HuH-7 (cell line): ENCODE measurements at places on chromosomes 2 and 18.

DNA sequence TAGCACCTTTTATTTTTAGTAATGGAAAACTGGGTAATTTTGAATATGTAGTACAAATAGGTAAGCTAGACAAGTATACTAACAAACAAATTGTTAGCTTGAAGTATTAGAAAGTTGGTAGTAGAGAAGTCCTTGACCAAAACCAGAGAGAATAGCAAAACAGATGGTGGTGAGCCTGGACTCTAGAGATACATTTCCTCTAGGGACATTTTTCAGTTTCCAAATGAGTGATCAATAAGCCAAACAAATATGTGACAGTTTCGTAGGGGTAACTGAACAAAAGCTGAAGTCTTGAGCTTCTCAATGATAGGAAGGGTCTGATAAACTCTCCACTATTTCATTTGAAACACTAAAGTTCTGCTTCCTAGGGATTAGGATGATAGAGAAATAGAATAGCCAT lies 692.0 kb upstream of the FAM98A start:
- no peak for DNase-seq

DNA sequence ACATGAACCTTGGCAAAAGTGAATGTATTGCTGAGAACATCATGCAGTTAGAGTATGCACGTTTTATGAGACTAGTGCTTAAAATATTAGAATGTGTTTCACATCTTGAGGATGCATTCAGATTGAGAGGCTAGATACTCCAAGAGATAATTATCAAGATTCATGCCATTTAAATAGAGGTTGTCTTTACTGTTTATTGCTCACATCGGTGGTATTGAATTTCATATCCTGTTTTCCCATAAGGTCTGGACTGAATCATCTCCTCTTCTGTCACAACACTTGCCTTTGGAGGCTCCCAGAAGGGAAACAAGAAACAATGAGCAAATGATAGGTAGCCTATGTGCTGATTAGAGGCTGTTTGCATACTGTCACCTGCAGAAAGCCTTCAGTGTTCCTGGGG lies 83.8 kb downstream of the CLHC1 start:
- DNase-seq = no peak

GRCh38 chr2:236136538-236136937 lies 31.6 kb downstream of the GBX2 start:
- DNase-seq = no peak

DNA sequence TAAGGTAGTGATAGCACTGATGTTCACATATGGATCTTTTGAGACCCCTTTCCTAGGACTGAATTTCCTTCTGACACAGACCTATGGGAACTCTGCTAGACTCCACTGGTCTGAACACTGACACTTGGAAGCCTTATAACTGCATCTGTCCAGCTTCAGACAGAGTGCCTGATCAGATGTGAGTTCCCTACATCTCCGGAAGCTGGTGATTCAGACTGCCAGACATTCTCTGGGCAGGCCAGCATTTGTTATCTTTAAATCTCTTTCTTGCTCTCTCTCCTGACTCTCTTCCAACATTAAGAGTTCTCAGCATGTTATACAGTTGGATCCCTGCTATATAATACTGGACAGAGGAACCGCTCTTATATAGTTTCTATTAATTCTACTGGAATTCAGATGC lies 408.5 kb downstream of the ZEB2 start:
- DNase-seq = no peak

GRCh38 chr2:175439416-175439815 lies 257.9 kb upstream of the ATP5MC3 start:
- DNase-seq = peak; percentile 34

- DNase-seq = peak; percentile 32
Observed at GRCh38 chr2:121475811-121476571, 54.7 kb upstream of the RNU4ATAC start.

DNA sequence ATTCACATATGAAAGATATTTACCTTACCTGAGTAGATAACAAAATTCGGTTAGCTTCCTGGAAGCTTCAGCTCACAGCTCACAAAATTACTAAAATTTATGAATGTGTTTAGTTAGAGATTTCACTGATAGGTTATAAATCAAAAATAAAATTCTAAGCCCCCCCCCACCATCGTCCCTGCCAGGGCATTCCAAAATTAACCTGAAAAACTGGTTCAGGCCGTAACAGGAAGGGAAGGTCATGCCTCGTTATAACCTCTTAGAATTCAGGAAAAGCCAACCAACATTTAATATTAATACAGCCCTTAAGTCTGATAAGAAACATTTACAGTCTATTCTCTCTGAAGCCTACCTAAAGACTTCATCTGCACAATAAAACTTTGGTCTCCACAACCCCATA lies 48.9 kb downstream of the COX7A2L start:
- DNase-seq = no peak

DNA sequence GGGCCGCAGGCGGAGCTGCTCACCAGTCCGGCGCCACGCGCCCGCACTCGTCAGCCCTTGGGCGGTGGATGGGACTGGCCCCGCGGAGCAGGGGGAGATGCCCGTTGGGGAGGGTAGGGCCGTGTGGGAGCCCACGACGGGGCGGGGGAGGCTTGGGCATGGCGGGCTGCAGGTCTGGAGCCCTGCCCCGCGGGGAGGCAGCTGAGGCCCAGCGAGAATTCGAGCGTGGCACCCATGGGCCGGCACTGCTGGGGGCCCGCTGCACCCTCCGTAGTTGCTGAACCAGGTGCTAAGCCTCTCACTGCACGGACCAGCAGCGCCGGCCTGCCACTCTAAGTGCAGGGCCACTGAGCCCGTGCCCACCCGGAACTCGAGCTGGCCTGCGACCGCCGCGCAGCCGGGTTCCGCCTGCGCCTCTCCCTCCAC lies 182.4 kb upstream of the ERBB4 start:
- no peak for DNase-seq

DNA sequence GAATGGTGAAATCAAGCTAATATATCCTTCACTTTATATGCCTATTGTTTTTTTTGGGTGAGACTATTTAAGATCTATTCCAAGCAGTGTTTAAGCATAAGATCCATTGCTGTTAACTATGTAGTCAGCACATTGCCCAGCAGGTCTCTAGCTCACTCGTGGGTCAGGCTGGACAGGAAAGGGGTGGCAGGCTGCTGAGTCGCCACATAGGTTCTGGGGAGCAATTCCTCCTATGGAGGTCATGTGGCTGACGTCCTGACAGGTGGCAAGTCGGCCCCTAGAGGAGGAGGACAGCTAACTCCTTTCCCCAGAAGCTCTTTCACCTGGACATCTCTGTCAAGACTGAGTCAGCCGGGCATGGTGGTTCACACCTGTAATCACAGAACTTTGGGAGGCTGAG lies 13.9 kb upstream of the RAB31 start:
- no peak for DNase-seq

DNA sequence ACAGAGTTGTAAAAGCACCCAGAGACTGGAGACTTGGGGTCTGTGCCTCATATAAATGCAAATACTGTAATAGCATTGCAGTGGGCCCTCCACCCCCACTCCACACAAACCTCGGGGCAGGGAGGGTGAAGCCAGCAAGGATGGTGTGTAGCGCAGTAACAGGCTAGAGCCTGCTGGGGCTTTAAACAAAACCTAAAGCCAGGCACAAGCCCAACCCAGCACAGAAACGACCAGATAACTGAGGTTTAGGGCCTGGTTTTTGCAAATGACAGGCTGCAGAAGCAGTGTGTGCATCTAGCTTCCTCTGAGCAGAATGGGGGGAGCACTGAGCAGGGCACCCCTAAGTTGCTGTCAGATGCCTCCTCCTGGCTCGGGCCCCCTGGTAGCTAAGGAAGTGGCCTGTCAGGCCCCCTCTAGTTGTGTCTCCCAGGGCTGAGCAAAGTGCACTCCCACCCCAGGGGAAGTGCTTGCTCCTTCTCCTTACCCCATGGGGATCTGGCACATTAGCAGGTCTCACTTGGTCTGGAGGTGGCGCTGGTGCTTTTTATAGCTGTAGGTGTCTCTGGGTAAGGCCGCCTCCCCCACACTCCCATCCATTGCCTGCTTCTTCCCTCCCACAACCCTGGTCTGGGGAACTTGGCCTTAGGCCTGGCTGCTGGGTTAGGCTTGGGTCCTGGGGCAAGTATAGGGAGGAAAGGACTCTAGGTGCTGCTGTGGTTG lies 135.1 kb downstream of the CELF4 start:
- no peak for DNase-seq

DNA sequence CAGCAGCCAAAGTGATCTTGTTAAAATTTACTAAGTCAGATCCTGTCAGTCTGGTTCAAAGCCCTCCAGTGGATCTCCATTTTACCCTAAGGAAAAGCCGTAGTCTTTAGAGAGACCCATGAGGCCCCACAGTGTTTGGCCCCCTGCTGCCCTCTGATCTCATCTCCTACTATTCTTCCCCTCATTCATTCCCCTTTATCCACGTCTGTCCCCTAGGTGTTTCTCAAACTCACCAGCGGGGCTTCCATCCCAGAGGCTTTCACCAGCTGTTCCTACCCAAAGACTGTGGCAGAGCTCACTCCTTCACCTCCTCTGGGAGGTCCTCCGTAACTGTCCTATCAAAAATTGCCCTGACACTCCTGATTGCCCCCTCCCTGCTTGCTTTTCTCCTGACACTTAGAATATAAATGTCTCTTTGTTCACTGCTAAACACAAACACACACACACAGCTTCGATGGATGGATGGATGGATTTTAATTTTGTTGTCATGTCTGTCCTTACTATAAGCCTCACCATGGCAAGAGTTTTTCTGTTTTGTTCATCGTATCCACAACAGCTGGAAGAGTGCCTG lies 26.1 kb downstream of the LIMS1 start:
- DNase-seq = no peak

DNA sequence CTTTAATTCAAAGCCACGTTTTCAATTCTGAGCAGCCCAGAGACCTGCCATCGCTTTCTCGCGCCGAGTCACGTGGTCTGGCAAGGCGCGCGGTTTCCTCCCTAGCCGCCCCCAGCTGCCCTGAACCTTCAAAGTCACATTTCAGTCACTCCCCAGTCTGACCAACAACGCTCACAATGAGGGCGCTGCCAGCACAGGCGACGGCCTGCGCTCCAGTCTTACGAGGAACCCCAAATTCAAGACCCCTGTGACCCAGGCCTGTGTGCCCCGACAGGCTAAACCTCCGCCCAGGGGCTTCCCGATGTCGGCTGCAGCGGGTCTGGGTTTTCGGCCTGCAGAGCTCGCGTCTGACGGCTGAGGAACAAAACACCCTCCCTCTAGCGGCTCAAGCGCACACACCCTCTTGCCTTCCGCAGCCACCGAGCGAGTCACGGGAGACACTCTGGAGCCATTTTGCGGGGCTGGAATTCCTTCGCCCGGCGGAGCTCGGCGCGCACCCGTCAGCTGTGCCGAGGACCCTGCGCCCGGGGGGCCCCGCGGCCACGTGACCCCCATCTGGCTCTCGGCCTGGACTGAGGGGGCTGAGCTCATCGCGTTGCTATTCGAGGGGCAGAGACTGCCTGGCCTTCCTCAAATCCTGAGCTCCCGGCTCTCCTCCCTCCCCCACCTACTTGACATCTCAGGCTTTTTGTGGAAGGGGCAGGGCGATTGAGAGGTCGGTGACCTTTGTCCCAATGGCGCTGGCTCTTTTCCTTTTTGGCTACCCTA lies 69.9 kb upstream of the ITGB6 start:
- DNase-seq = peak; percentile 83

- no peak for DNase-seq
Observed at GRCh38 chr2:19536136-19536535, 177.7 kb upstream of the OSR1 start.

- DNase-seq = no peak
Observed at GRCh38 chr2:69716555-69717120, 25.3 kb upstream of the ANXA4 start.

DNA sequence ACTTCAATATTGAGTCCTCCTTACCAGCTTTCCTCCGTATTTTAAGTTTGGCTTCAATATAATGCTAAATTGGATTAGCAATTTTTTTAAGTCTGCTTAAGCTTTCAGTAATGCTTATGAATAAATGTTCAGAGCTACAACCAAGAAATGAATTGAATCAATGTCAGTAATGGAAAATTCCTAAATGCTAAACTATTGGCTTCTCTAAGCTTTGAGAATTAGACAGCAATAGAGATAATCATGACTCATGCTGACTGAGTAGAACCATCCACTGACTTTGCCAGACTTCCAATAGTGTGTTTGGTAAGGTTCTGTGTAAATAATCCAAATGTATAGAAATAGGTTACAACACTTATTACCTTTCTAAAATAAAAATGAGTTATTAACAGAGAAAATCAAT lies 8.9 kb upstream of the PDE1A start:
- no peak for DNase-seq

GRCh38 chr2:126828491-126828890 lies 70.2 kb upstream of the TEX51 start:
- no peak for DNase-seq

GRCh38 chr2:238913931-238914647 lies 66.2 kb downstream of the TWIST2 start:
- no peak for DNase-seq

DNA sequence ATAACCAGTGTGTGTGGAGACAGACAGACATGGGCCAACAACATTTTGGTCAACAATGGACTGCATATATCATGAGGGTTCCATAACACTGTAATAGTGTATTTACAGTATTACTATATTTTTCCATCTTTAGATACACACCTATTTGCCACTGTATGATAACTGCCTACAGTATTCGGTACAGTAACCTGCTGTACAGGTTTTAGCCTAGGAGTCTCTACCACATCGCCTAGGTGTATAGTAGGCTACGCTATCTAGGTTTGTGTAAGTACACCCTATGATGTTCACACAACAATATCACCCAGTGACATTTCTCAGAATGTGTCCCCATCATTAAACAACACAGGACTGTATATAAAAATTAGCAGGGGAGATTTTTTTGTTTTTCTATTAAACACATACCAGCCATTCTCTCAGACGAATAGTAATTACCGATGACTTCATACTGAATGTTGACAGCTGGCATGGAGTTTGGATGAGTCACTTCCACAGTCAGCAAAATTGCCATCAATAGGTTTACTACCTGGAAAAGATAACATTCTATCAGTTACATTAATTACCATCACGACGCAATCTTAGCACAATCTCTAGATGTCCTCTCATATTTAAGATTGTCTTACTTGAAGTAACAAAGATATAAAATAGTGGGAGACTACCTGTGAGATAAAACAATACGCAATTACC lies 10.8 kb downstream of the LAPTM4A start:
- DNase-seq = no peak

- DNase-seq = no peak
Observed at GRCh38 chr2:16693854-16694253, 28.2 kb upstream of the CYRIA start.

- no peak for DNase-seq
Observed at GRCh38 chr2:28080911-28081310, 190.4 kb downstream of the BABAM2 start.

DNA sequence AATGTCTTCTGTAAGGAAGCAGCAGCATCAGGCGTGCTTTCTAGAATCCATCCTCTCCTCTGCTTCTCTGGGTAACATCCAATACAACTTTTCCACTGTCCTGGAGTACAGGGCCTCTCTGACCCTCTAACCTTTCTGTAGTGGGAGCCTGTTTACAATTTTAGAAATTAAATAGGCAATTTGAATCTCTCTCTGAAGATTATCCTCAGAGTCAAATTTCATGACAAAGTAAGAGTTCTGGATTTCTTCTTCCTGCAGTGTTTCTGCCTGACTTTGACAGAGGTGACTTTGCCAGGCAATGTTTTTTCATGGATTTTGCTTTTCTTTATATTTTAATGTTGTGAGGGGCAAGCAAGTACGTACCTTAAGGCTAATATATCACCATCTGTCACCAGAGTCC lies 558.4 kb downstream of the PARD3B start:
- DNase-seq = peak; percentile 1

- peak; percentile 28 for DNase-seq
Observed at GRCh38 chr2:45729753-45730512, 78.5 kb downstream of the PRKCE start.
